Renal cortex interstitium (tissue), 15 donors: ENCODE measurements at places on chromosomes 11 and 22.
A peak's percentile ranks its signal among the peaks of the same experiment; 100 is the strongest.

GRCh38 chr11:113877670-113878055, 2.3 kb upstream of the USP28 start:
- no peak for DNase-seq

GRCh38 chr11:105609341-105609781, 512 bp upstream of the GRIA4 start:
- DNase-seq, result no peak

DNA sequence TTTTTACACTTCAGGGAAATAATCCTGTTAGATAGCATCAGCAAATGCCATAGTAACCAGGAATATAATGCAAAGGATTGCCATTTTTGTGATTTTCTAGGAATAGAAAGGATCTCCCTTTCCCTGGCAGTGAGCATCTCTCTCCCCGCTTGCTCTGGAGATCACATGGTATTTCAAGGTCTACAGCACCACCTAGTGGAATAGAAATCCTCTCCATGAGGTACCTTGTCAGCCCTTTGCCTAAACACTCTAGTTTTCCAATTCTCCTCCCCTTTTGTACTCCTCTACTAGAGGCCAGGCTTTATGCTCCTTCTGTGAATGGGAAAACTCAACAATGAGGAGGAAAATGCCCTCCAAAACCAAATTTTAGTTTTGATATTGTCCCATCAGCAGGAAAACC, 78.4 kb downstream of the XRRA1 start:
- DNase-seq, result no peak

- DNase-seq, result no peak
Observed at GRCh38 chr11:34218067-34218466, 112.6 kb downstream of the NAT10 start.

GRCh38 chr22:22745225-22746060, 101.0 kb downstream of the GGTLC2 start:
- DNase-seq, result no peak

DNA sequence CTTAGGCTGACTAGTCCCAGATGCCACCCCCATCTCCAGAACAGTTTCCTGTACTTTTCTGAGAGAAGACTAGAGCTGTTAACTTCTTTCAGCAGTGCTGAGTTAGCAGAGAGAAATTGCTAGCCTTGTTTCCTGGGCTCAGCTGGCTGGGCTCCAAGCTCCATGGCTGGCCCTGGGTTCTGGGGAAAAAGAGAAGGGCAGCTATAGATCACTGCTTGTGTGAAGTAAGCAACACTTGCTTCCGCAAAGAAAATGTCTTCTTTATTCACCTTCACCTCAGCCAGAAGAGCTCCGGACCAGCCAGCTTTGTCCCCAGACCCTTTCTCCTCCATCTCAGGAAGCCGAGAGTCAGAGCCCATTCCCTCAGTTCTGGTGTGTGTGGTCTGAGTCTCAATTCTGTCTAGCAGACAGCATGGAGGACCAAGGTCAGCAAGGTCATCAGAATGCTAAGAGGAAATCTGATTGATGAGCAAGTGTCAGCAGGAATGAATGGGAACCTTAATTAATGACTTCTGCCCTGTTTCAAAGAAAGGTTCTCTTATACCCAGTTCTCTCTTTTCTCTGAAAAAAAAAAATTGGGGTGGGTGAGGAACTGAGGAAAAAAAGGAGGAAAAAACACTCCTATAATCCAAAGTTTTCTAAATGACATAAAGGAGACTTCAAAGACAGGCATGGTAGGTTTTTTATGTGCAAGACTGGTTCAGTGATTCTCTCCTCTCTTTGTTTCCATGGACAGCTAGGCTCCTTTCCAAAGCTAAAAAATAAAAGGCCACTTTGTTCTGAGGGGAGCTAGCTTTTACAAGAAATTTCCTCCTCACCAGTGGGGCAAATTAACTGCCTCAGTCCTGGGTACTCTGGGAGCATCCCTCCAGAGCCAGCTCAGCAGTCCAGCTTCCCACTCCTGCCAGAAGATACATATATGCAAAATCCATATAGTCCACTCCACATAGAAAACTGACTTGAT, 63.6 kb upstream of the FAM181B start:
- DNase-seq, result no peak

GRCh38 chr11:121508449-121508848, 55.7 kb upstream of the SORL1-AS1 start:
- no peak for DNase-seq

GRCh38 chr11:35623621-35624168, 5.4 kb downstream of the FJX1 start:
- no peak for DNase-seq

GRCh38 chr11:57630171-57630570, 19.5 kb downstream of the YPEL4 start:
- no peak for DNase-seq

- DNase-seq, result no peak
Observed at GRCh38 chr22:38450234-38450797, 4.7 kb downstream of the KCNJ4 start.

- no peak for DNase-seq
Observed at GRCh38 chr22:37907036-37907954, 1.2 kb downstream of the MICALL1 start.

GRCh38 chr11:119468511-119468910, 45.5 kb upstream of the THY1 start:
- DNase-seq, result no peak

DNA sequence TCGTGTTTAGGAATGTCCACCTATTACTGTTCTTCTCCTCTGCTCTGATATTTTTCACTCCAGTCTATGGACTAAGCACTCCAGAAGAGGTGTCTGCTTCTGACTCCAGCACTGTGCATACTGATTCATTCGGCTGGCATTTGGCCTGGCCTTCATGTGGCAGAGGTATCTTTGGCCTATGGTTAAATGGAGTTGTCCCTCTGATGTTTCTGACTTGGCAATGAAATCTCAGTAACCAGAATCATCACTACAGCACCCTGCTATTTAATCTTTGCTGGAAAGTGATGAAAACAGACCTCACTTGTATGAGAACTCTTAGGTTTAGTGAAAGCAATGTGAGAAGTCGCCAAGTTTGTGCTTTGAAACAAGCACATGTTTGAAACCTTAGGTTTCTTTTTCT, 155.2 kb downstream of the MAML2 start:
- DNase-seq, result no peak

DNA sequence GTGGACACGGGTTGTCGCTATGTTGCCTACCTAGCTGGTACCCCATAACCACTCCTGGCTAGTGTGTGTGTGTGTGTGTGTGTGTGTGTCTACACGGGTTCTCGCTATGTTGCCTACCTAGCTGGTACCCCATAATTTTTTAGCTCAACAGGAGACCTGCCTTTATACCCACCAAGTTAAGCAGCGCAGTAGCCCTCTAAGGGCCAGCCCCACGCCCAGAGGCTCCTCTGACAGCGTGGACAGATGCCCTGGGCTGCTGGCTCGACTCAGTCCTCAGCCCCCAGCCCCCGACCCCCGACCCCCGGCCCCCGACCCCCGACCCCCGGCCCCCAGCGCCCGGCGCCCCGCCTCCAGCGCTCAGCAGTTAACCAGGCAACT, 351 bp upstream of the AKIP1 start:
- no peak for DNase-seq

- DNase-seq, result no peak
Observed at GRCh38 chr11:97269527-97269926, 879.7 kb downstream of the JRKL start.

- no peak for DNase-seq
Observed at GRCh38 chr22:49334449-49334789, 493.3 kb downstream of the BRD1 start.

- no peak for DNase-seq
Observed at GRCh38 chr11:121236115-121237001, 56.2 kb upstream of the SC5D start.

DNA sequence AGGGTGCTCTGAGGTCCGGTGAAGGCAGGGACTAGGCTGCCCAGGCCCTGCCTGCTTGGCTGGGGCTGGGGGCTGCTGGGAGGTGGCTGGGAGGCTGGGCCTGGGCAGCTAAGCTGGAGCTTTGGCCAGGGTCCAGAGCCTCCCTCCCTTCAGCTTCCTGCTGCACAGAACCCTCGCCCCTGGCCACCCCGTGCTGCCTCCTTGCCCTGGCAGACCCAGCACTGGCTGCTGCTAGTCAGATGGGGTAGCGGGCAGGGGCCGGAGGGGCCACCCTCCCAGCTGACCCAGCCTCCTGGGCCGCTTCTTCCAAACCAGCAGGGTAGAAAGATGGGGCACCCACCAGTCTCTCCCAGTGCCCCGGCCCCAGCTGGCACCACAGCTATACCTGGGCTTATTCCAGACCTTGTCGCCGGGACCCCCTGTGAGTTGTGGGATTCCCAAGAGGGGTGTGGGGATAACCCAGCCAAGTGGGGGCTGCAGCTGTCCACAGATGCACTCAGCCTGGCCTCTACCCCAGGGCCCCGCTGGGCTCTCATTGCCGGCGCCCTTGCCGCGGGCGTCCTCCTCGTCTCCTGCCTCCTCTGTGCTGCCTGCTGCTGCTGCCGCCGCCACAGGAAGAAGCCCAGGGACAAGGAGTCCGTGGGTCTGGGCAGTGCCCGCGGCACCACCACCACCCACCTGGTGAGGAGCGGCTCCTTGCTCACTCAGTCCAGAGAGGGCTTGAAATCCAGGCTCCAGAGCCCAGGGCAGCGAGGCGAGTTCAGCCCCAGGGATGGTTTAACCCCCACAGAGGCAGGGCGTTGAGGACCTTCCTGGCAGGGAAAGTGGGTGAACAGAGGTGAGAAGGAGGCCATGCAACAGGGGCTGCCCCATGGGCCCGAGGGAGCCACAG, at the start of gene SYT8:
Gene SYT8 (plus strand): TSS at position 212 of the 892 bp plus-strand sequence. CDS start 116 bp downstream, at position 328.
- DNase-seq, result no peak

GRCh38 chr11:71246559-71246958, 5.8 kb downstream of the SHANK2 start:
- no peak for DNase-seq

DNA sequence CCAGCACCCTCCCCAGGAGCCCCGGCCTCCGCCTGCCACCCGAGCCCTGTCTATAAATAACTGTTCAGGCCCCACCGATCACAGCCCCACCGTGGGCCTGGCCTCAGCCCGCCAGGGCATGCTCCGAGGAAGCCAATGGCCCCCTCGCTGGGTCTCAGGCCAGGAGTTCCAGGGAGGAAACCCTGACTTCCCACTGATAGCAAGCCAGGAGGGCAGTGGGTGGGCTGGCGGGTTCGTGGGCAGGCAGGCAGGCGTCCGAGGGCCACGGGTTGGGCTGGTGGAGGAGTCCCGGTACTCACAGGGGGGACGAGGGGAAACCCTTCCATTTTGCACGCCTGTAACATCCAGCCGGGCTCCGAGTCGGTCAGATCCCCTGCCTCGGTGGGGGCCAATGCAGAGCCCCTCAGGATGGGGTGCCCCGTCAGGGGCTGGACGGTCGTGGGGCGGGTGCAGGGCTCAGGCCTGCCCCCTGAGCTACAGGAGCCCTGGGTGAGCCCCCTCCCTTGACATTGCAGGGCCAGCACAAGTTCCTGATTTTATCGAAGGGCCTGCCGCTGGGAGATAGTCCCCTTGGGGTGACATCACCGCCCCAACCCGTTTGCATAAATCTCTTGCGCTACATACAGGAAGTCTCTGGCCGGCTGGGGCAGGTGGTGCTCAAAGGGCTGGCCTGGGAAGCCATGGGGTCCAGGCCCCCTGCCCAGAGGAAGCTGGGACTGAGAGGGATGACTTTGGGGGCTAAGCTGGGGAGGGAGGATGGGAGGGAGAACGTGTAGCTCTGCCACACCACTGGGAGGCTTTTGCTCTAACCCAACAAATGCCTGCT, at the start of gene SPI1:
Gene SPI1 (minus strand): TSS at position 538 of the 826 bp plus-strand sequence. CDS start 194 bp downstream, at position 344.
- DNase-seq, result no peak

- no peak for DNase-seq
Observed at GRCh38 chr22:28909375-28909774, 26.0 kb downstream of the ZNRF3 start.

GRCh38 chr11:92401520-92401919, 176.9 kb downstream of the FAT3 start:
- no peak for DNase-seq

DNA sequence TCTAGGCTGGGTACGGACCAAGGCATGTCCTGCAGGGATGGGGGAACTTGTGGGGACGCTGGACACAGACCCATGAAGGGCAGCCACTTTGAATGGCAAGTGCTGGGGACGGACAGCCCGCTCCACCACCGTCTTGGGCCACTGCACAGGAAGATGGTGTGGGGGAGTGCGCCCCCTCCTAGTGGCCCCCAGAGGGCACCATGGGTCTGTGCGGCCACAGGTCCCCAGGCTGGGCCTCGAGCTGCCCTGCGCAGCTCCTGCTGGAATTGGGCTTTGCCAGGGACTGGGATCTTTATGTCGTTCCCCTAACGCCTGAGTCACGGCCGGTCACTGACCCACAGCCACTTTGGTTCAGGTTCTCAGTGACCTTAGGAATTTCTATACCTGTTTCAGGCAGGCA, 44.4 kb downstream of the NAT10 start:
- DNase-seq, result no peak

DNA sequence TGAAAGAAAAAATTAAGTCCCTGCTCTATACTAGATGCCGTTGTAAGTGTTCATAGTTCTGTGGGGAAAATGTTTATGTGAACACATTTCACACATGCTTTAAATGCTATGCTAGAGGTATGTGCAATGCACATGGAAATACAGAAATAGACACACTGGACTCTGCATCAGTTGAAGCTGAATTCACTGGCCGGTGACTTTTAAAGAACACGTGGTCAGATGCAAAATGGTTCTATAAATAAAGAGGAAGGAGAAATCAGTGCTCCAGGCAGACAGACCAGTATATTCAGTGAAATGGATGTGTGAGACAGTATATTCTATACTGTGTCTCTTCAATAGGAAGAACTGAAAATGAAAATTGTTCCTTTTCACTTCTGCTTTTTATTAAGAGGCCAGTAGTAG, 29.9 kb downstream of the TRPC6 start:
- DNase-seq, result no peak

DNA sequence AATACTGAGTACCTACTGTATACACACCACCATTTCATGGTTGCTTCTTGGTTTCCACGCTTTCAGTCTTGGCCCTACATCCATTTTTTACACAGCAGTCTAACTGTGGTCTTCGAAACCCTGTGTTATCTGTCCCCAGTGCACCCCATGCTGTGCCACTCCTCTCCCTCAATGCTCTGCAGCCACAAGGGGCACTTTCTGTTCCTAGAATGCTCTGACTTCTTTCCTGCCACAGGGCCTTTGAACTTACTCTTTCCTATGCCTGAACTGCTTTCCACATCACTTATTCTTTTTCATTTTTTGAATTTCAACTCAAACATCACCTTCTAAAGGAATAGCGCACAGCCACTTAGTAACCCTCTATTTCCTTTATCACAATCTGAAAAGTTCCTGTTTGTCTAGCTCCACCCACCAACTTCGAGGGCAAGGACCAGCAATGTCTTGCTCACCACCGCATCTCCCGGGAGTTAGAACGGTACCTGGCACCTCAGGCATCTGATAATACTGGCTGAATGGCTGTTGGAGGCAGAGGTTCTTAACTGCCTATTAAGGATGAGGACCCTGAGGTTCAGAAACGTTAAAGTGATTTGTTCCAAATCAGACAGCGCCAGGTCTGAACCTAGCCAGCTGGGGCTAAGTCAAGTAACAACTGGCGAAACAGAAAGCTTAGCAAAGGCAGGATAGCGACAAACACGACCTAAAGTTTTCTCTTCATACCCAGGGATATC, 568 bp downstream of the ALG8 start:
- peak; percentile 1 for DNase-seq
